D721Med (cell line): ENCODE measurements at places on chromosomes 5 and 9.

GRCh38 chr5:137649228-137649935 lies 86.5 kb downstream of the KLHL3 start:
- no peak for DNase-seq

GRCh38 chr5:14107536-14107935 lies 35.6 kb upstream of the TRIO start:
- no peak for DNase-seq

DNA sequence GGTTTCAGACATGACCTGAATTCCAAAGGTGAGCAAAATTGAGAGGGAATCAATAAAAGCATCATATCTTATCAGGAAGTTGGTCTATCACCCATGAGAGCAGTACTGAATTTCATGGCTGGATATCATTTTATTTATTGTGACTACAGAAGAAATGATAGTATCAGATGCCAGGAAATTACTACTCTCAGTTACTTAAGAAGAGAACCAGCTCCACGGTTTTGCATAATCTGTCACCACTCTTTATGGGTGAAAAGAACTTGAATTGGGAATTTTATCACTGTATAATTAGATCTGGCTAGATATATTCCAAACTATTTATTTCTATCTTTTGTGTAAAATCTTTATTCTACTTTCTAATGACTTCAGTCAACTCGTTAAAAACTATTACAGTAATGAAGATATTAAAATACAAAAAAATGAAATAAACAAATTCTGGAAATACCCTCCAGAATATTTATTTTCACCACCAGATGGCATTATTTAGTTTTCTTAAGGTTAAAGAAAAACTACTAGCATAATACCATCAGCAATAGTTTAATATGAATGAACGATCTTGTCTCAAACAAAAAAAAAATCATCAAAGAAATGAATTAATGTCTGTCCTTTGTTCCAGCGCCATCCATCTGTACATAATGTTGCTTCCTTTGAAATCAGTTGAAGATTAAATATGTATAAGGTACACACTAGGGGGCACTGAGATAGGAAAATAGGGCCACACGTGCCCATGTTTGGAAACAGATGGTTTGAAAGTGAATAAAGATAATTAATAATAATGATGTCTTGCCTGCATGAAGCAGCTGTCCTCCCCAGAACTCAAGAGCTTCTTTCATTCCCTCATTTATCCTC lies 84.7 kb upstream of the SLCO6A1 start:
- no peak for DNase-seq

DNA sequence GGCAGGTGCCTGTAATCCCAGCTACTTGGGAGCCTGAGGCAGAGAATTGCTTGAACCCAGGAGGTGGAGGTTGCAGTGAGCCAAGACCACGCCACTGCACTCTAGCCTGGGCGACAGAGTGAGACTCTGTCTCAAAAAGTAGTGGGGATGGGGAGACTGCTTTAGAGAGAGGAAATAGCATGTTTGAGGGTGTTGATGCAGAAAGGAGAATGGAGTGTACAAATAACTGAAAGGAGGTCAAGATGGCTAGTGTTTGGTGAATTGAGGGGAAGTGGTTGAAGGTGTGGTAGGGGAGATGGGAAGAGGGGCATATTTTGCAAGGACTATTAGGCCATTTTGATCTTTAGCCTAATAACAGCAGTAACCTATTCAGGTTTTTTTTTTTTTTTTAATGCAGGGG lies 18.2 kb downstream of the TENT2 start:
- DNase-seq: no peak

DNA sequence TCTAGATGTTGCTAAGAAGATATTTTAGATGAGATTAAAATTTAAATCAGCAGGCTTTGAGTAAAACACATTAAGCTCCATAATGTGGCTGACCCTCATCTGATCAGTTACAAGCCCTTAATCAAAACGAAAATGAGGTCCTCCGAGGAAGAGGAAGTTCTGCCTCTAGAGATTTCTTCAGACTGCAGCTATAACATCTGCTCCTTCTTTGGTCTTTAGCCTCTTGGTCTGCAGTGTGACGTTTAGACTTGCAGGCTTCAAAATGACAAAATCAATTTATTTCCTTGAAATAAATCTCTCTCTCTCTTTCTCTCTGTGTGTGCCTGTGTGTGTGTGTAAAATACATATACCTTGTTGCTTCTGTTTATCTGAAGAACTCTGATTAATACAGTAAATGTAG lies 1429.8 kb upstream of the CDH9 start:
- DNase-seq: no peak

GRCh38 chr9:22211588-22212360 lies 202.7 kb upstream of the CDKN2B start:
- no peak for DNase-seq
